HT-29 (cell line): ENCODE measurements at places on chromosomes 1 and 21. TPM values are rescaled to one million over a fixed set of nuclear protein-coding genes. Genes with fewer than 3 reads are reported as not detected.

GRCh38 chr1:7589080-7589735, 181.9 kb upstream of the VAMP3 start:
- DNase-seq: no peak

Gene ST6GALNAC3
- not detected in 2 replicates for total RNA-seq

Gene HSPA13
- total RNA-seq: 4.6 and 5.5 TPM in 2 replicates

DNA sequence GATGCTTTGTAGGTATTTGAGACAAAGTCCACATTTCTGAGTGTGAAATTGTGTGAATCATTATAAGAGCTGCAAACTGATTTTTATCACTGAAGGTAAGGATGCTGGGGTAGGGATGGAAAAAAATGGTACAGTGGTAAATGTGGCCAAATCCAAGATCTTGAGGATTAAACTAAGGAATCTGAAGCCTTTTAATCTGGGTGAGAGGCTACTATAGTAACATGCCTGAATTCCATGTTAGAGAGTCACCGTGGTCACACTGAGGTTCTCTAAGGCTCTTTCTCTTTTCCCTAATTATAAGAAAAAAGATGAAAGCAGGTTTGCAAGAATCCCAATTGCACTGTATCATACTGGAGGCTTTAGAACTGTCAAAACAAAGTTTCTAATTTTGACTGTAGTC, 17.6 kb downstream of the PTGER3 start:
- no peak for DNase-seq
